ENCODE measurements at places on chromosomes 7 and 10.

- no peak for DNase-seq
These were observed 3.1 kb downstream of the ABLIM1 start for GRCh38 chr10:114654822-114655575.

- DNase-seq = no peak
These were observed 4.0 kb downstream of the ABCB1 start for GRCh38 chr7:87596696-87597095.

GRCh38 chr10:43196131-43196980 is 58.1 kb downstream of the CSGALNACT2 start:
- no peak for DNase-seq

DNA sequence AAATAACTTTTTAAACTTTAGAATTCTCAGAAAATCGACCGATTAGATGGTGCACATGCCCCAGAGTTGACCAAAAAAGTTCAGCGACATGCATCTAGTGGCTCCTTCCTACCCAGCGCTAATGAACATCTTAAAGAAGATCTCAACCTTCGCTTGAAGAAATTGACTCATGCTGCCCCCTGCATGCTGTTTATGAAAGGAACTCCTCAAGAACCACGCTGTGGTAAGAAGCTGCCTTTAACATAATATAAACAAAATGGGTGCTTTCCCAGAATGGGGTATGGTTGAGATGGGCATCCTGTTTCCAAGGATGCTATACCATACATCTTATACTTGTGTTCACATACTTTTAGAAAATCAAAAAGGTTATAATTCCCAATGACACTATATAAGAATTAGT is 24.6 kb downstream of the GLRX3 start:
- DNase-seq = no peak

- DNase-seq = no peak
These were observed 6.9 kb downstream of the PRKAR2B start for GRCh38 chr7:107051376-107051775.
